ENCODE measurements at places on chromosomes 12 and 14. TPM values are rescaled to one million over a fixed set of nuclear protein-coding genes. Genes with fewer than 3 reads are reported as not detected.

- no peaks in the 10 kb centered on the region for H3K27me3 ChIP-seq
- no peak overlapping the region for H3K27ac ChIP-seq
- no peak overlapping the region for H3K4me3 ChIP-seq
- DNase-seq = no peak
Observed at GRCh38 chr12:21989819-21990412, 48.7 kb upstream of the ABCC9 start.

- no peak for DNase-seq
- no peaks in the 10 kb centered on the region for H3K27me3 ChIP-seq
- H3K4me1 ChIP-seq = no peaks in the 10 kb centered on the region
- no peak overlapping the region for H3K4me3 ChIP-seq
Observed at GRCh38 chr12:100555722-100556121, 17.8 kb upstream of the GAS2L3 start.

DNA sequence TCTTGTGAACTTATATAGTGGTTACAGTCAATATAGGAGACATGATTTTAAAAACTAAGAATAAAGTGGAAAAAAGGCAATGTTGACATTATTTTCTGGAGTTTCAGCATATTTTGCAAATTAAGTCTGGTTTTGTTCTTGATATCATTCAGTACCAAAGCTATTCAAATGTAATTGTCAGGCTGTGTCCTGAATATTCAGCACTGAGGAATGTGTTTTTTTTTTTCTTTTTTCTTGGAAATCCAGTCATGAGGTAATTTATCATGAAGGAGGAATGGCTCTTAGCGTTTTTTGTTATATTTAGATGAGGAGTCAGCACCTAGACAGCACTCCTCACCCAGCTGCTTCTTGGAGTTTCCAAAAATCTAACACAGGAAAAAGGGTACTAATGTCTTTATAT lies 225.5 kb downstream of the CCDC91 start:
- no peak overlapping the region for H3K4me3 ChIP-seq
- no peaks in the 10 kb centered on the region for H3K4me1 ChIP-seq
- no peaks in the 10 kb centered on the region for H3K36me3 ChIP-seq
- no peak overlapping the region for H3K27ac ChIP-seq
- H3K27me3 ChIP-seq = no peaks in the 10 kb centered on the region
- DNase-seq = no peak

DNA sequence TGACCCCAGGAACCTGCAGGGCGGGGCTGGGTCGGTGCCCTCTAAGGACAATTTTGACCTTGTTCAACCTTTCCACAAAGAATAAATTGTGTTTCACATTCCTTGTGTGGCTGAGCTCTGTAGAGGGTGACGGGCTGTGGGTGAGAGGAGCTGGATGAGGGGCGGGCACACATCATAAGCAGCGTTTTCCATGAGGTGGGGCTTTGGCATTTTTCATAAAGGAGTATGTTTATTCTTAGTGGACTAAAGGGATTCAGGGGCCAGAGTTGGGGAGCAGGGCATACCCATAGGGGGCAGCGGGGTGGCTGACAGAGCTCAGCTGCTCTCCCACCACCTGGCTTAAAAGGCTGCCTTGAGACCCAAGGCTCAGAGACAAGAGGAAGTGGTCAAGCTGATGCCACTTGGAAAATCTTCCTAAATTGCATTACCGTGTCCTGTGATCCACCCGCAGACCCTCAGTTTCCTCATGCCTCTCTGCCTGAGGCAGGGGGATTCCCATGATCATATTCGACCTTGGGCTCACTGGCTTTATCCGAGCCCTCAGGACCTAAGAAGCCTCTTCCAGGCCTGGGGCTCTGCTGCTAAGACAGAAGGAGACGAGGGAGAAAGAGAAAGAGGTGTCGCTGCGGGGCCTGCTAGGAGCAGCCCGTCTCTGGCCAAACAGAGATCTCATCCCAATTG lies 11.4 kb downstream of the MMP14 start:
- no peak for DNase-seq
- peak overlapping the region; percentile 8 for H3K4me3 ChIP-seq
- H3K27ac ChIP-seq = peak overlapping the region; percentile 86
- H3K36me3 ChIP-seq = peaks cover 44% of the 10 kb centered on the region
- peaks cover 87% of the 10 kb centered on the region for H3K4me1 ChIP-seq

GRCh38 chr12:16756833-16757555 lies 151.0 kb upstream of the LMO3 start:
- no peak overlapping the region for H3K27ac ChIP-seq
- H3K4me3 ChIP-seq = no peak overlapping the region
- H3K27me3 ChIP-seq = no peaks in the 10 kb centered on the region
- H3K36me3 ChIP-seq = no peaks in the 10 kb centered on the region

- H3K27me3 ChIP-seq = no peaks in the 10 kb centered on the region
- no peaks in the 10 kb centered on the region for H3K4me1 ChIP-seq
- no peak overlapping the region for H3K27ac ChIP-seq
- no peaks in the 10 kb centered on the region for H3K36me3 ChIP-seq
- no peak overlapping the region for H3K4me3 ChIP-seq
- no peak for DNase-seq
Observed at GRCh38 chr12:111624540-111624939, 25.4 kb upstream of the ATXN2 start.

GRCh38 chr12:43098071-43098470 lies 453.9 kb downstream of the ADAMTS20 start:
- DNase-seq = no peak
- H3K4me1 ChIP-seq = no peaks in the 10 kb centered on the region
- no peak overlapping the region for H3K4me3 ChIP-seq
- H3K36me3 ChIP-seq = no peaks in the 10 kb centered on the region
- H3K27ac ChIP-seq = no peak overlapping the region
- H3K27me3 ChIP-seq = no peaks in the 10 kb centered on the region

- no peaks in the 10 kb centered on the region for H3K36me3 ChIP-seq
- H3K4me3 ChIP-seq = no peak overlapping the region
- H3K27ac ChIP-seq = no peak overlapping the region
- DNase-seq = no peak
- no peaks in the 10 kb centered on the region for H3K27me3 ChIP-seq
- H3K4me1 ChIP-seq = no peaks in the 10 kb centered on the region
Observed at GRCh38 chr12:59453475-59453874, 142.4 kb upstream of the SLC16A7 start.

DNA sequence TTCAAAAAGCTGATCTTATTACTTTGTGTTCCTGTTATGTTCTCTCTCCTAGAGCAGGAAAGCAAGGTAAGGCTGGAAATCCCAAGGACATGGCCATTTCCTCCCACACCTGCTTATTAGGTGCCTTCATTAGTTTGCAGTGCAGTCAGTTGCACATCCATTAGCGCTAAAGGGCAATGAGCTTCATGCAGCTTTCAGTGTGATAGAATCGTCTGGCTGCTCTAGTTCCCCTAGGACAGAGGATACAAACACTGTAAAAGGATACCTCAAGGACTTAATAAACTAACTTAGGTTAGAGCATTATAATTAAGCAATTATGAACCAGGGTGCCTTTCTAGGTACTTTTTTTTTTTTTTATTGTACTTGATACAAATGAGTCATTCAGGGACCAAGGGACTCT lies 21.1 kb downstream of the TMEM117 start:
- DNase-seq = no peak
- H3K27ac ChIP-seq = no peak overlapping the region
- no peaks in the 10 kb centered on the region for H3K27me3 ChIP-seq
- no peaks in the 10 kb centered on the region for H3K36me3 ChIP-seq
- no peak overlapping the region for H3K4me3 ChIP-seq

GRCh38 chr12:67362526-67362925 lies 93.4 kb downstream of the CAND1 start:
- H3K4me3 ChIP-seq = no peak overlapping the region
- H3K27ac ChIP-seq = no peak overlapping the region
- H3K4me1 ChIP-seq = no peaks in the 10 kb centered on the region

DNA sequence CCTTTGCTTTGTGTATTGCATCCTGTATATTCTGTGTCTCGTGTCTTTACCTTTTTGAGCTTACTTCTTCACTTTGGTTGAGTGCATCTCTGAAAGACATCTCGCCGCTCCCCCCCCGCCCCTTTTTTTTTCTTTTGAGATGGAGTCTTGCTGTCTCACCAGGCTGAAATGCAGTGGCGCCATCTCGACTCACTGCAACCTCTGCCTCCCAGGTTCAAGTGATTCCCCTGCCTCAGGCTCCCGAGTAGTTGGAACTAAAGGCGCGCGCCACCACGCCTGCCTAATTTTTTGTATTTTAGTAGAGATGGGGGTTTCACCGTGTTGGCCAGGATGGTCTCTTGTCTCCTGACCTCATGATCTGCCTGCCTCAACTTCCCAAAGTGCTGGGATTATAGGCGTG lies 49.9 kb downstream of the DIP2B start:
- H3K4me1 ChIP-seq = no peaks in the 10 kb centered on the region
- H3K27ac ChIP-seq = no peak overlapping the region
- no peak for DNase-seq
- H3K27me3 ChIP-seq = no peaks in the 10 kb centered on the region
- no peak overlapping the region for H3K4me3 ChIP-seq
- no peaks in the 10 kb centered on the region for H3K36me3 ChIP-seq

DNA sequence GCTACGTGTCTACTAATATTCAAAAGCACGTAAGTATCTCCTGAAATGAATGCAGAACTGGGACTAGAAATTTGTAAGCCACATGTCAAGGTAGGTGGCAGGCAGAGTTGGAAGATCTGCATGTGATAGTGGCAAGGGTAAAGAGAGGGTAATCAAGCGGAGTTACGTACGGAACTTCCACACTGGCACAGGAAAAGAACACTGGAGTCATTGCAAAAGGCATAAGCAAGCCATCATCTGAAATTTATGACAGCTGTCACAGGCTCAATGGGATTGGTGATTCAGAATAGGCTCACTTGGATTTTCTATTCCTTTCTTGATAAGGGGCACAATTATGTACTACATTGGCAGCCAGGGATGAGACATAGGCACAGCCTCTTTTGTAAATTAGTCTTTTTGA lies 245.3 kb downstream of the PDZRN4 start:
- H3K36me3 ChIP-seq = no peaks in the 10 kb centered on the region
- peaks cover 11% of the 10 kb centered on the region for H3K4me1 ChIP-seq
- no peak for DNase-seq
- H3K27me3 ChIP-seq = no peaks in the 10 kb centered on the region
- no peak overlapping the region for H3K27ac ChIP-seq

DNA sequence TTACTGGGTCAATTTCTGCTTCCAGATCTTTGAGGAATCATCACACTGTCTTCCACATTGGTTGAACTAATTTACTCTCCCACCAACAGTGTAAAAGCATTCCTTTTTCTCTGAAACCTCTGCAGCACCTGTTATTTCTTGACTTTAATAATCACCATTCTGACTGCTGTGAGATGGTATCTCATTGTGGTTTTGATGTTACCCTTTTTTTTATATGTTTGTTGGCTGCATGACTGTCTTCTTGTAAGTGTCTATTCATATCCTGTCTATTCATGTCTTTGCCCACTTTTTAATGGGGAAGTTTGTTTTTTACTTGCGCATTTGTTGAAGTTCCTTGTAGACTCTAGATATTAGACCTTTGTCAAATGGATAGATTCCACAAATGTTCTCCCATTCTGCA lies 324.9 kb downstream of the NAV3 start:
- no peaks in the 10 kb centered on the region for H3K36me3 ChIP-seq
- no peak for DNase-seq
- no peak overlapping the region for H3K4me3 ChIP-seq

- H3K27me3 ChIP-seq = no peaks in the 10 kb centered on the region
- no peak overlapping the region for H3K27ac ChIP-seq
- DNase-seq = no peak
- H3K36me3 ChIP-seq = peaks cover 63% of the 10 kb centered on the region
- H3K4me1 ChIP-seq = peaks cover 27% of the 10 kb centered on the region
- no peak overlapping the region for H3K4me3 ChIP-seq
Observed at GRCh38 chr12:122996188-122996601, 15.7 kb downstream of the ARL6IP4 start.

- no peak overlapping the region for H3K4me3 ChIP-seq
- no peak overlapping the region for H3K27ac ChIP-seq
- H3K27me3 ChIP-seq = no peaks in the 10 kb centered on the region
- H3K4me1 ChIP-seq = no peaks in the 10 kb centered on the region
- DNase-seq = no peak
Observed at GRCh38 chr12:82329508-82329907, 28.7 kb downstream of the CCDC59 start.

- peaks cover 25% of the 10 kb centered on the region for H3K4me1 ChIP-seq
- H3K36me3 ChIP-seq = peaks cover 19% of the 10 kb centered on the region
- DNase-seq = no peak
- H3K27me3 ChIP-seq = no peaks in the 10 kb centered on the region
- peak overlapping the region; percentile 31 for H3K27ac ChIP-seq
Observed at GRCh38 chr14:75283833-75284563, 5.4 kb downstream of the FOS start.

Gene MIS18BP1
- total RNA-seq = 12.3 TPM

Gene C12orf43
- total RNA-seq = 22.6 TPM

Gene DTX1
- total RNA-seq = 3.7 TPM

Gene SLC10A1
- not detected for total RNA-seq

Gene HCFC2
- 24.2 TPM for total RNA-seq

Gene BEGAIN
- 7.1 TPM for total RNA-seq

All from esophagus muscularis mucosa (tissue), 4 donors.